Coronary artery (tissue), 2 donors: ENCODE measurements at places on chromosomes 16 and 17.

- no peak for DNase-seq
These were observed 9.0 kb downstream of the ZDHHC1 start for GRCh38 chr16:67407176-67407787.

GRCh38 chr16:66326991-66327513 is 39.4 kb upstream of the CDH5 start:
- no peak for DNase-seq

GRCh38 chr17:78709751-78710181 is 72.3 kb downstream of the CYTH1 start:
- no peak for DNase-seq

DNA sequence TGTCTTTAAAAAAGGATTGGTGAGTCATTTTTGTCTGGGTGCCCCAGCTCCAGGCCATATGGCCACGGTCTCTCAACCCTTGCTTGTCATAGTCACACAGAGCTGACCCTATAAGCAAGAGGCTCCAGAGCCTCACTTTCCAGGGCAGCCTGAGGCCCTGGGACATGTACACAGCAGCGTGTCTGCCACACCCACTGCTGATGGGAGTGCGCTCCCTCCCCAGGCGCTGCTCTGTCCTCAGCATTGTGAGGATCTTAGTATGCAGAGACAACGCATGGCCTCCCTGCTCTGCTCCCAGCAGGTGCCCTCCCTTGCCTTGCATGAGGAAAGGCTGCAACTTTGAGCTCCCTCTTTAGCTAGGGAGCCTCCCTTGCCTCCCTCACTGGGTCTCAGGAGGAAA is 80.8 kb upstream of the CRHR1 start:
- DNase-seq: no peak

DNA sequence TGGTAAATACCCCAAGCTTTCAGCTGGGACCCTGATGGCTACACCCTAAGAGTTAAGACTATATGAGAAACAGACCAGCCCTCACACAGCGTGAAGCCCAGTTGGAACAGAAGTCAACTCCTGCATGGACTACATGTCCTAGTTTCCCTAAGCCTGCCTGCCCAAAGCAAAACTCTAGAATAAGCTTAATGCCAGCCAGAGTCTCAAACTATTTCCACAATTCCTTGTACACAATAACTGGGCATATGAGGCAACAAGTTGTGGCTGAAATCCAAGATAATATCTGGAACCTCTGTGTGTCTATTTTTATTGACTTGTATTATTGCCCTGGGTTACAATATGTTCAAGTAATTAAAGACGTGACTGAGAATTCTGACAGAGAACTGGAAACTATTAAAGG is 19.4 kb downstream of the MYH10 start:
- no peak for DNase-seq
